ENCODE measurements at places on chromosomes 7 and 10.
A peak's percentile ranks its signal among the peaks of the same experiment; 100 is the strongest.

- peak; percentile 71 for DNase-seq
Measured at GRCh38 chr7:93949423-93949822, 27.9 kb downstream of the GNG11 start.

- DNase-seq, result peak; percentile 82
Measured at GRCh38 chr10:103231047-103231551, 14.6 kb upstream of the RPEL1 start.

- DNase-seq, result no peak
Measured at GRCh38 chr10:8794860-8795259, 740.4 kb downstream of the GATA3 start.

GRCh38 chr7:103856929-103857328 lies 132.5 kb downstream of the RELN start:
- DNase-seq, result no peak

GRCh38 chr7:76278540-76278939 lies 23.9 kb upstream of the HSPB1 start:
- DNase-seq, result no peak

DNA sequence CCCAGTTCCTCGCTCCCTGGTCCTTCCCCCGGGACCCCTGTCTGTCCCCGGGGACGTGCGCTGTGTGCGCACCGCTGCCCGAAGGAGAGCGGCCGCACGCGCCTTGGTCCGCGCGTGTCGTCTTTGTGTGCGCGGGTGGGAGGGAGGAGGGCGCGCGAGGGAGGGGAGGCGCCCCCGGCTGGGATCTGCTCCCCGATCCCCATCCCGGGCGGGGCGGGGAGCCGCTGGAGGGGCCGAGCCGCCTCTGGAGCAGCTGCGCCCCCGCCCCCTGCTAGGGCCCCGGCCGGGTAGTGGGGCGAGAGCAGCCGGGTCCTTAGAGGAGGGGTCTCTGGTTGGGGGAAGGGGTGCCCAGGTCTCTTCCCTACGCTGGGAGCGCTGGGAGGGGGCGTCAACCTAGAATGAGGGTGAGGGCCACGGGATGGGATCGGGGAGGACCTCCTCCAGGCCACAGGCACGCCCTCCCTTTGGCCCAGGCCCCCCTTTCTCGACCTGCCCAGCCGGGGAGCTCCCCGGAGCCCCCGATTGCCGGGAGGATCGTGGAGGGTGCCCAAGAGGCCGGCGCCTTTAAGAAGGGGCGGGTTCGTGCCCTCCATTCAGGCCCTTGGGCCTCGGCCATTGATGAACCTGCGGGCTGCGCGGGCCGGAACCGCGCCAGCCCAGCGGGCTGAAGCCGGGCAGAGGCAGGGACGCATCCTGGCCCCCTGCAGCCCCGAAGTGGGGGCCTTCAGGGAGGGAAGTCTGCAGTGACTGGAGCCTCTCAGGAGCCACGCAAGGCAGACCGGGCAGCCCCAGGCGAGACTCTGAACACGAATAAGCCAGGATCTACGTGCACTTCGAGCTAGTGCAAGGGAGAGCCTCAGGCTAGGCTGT lies 678 bp downstream of the SH2B2 start:
- DNase-seq, result no peak

DNA sequence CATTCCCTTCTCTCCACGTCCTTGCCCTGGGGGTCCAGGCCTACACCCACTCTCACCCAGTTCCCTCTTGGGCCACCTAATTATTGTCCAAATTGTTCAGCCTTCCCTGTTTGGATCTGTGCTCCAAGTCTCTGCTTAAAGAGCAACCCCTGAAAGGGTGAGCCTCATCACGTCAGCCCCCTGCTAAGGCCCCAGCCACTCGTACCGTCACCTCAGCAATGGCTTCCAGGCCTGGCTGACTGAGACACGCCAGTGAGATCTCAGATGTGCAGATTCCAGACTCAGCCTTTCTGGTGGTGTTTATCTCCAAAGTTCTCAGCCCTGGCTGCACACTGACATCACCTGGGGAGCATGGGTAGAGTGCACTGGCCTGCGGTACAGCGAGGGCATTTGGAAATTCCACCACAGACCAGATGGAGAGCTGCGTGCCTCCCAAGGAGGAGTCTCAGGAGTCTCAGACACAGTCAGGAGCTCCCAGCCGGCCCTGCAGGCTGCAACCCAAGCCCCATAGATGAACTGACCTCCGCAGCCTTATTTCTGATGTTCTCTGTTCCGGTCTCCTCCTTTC lies 87.5 kb downstream of the PRKAG2 start:
- DNase-seq, result no peak

DNA sequence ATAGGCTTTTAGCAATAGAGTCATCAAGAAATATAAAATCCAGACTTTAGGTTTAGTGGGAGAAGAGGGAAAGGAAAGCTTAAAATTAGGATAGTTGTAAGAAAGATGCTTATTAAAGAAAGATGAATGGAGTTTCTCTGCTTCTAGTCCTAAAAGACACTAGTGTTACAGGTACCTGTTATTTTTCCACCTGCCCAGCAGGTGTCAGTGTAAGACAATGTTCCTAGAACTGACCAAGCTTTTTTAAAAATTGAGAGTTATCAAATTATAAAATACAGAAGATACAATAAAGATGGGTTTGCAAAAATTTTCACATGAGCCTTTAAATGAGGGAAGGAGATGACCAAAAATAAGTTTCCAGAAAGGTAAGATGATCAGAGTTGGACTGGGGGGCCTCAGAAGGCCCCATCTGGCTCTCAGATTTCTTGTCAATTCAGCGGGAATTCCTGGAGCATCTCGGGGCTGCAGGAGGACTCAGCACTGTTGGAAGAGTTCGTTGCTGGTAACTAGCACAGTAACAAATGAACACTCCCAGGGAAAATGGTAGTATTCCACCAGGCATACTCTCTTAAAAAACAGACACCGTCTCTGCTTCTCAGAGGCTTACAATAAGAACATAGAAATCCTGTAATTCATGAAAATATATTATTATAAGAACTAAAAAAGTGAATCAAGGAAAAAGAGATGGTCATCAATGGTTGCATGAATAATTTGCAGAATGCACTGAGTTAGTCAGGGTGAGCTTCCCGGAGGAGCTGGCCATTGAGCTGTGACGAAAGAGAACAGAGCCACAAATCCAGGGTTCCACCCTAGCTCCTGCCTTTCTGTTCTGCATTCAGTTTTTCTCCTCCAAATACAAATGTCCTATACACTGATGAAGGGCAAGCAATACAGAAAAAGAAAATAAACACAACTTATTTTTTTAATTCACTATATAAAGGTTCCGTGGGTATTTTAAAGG lies 71.8 kb upstream of the PIK3CG start:
- DNase-seq, result no peak

- DNase-seq, result no peak
Measured at GRCh38 chr10:77791506-77791905, 135.0 kb downstream of the DLG5 start.

- DNase-seq, result peak; percentile 42
Measured at GRCh38 chr7:29035044-29035740, 77.1 kb upstream of the TRIL start.

GRCh38 chr10:119616882-119617570 lies 20.3 kb upstream of the TIAL1 start:
- DNase-seq, result no peak

DNA sequence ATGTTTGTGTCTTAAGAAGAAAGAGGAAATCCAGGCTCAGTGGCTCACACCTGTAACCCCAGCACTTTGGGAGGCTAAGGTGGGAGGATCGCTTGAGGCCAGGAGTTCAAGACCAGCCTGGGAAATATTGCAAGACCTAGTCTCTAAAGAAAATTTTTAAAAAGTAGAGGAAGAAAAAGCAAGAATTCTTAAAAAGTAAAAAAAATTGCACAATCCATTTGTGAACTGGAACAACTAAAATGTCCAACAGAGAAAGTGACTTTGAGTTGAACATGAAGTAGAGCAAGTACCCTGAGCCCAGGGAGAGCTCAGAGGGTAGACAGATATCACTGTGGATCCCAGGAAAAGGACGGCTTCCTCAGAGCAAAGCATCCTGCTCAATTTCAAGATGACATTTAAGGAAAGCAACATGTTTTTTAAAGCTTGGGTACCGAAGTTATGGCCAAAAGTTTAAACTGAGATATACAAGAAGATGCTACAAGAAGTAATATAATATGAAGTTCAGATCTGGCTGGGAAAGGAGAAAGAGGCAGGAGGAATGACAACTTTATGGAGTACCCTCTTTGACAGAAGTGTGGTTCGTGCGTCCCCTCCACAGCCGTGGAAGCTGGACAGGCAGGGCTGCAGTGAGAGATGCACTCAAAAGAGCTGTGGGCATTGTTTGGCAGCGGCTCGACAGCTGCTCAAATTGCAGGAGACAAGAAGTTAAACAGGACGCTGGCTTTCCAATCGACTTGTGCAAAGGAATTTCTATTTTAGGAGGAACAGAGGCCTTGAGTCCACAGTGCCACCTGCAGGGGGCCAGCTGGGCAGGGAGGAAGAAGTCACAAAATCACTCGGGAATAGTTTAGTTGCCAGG lies 201.3 kb downstream of the JCAD start:
- DNase-seq, result peak; percentile 44

GRCh38 chr10:133401981-133402725 lies 8.2 kb downstream of the MTG1 start:
- no peak for DNase-seq

DNA sequence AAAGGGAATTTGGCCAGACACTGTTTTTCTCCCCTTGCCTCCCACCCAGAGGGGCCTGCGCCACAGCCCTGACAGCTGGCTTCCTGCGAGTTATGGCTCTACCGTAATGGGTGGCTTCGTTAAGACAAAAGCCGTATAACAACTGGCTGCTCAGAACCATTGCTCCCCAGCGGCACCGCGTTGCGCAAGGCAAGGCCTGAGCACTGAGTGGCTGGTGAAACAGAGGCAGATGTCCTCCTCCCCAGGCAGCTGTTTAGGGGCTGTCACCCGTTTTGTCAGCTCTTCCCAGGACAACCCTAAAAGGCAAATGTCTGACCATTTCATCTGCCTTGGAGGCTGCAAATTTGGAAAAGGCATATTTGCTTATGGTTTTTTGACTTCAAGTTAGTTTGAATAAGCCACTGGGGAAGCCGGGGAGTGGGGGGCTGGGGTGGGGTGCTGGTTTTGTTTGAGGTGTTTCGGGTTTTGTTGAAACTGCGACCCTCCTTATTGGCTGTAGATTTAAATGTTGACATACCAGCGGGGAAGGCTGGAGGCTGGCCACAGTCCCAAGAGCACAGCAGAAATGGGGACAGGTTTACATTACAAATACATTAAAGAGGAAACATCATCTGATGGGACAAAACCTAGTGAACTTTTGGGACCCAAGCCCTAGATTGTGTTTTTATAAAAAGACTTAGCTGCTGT lies 681 bp upstream of the SPOCK2 start:
- DNase-seq, result peak; percentile 3

- no peak for DNase-seq
Measured at GRCh38 chr7:145884716-145885514, 231.7 kb upstream of the CNTNAP2 start.

GRCh38 chr7:51517187-51517586 lies 200.6 kb upstream of the COBL start:
- no peak for DNase-seq

DNA sequence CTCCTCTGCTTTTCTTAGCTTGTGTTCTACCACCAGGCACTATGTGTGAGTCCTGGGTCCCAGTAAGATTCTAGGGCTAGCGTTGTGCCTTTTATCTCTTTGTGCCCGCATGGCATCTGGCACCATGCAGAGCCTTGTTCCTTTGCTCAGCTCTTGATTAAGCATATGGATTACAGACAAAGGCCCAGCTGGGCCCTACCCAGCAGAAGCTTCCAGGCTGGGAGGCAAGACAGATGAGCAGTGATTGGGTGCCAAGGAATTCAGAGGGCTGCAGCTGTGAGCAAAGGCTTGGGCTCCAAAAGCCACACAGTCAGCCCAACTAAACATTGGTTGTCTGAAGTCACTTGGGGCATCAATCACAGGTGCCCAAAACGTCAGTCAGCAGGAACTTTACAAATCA lies 2.0 kb downstream of the ACSM6 start:
- DNase-seq, result no peak

- DNase-seq, result no peak
Measured at GRCh38 chr7:28573059-28573553, 160.8 kb downstream of the CREB5 start.

DNA sequence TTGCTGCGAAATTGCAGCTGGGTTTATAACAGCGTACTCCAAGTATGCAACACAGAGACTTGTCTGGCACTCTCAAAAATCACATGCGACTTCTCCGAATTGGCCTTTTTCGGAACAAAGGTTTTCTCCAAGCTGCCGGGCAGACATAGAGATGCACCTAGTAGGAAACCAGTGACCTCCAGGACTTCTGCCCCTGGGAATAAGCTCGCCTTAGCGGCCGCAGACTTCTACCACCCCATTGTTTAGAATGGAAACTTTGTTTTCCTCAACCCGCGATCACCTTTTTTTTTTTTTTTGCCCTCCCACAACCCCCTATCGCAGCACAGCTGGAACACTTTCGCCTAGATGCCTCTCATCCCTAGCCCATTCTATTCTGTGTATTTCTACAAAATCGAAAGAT lies 4.9 kb upstream of the HOXA10 start:
- DNase-seq, result no peak

DNA sequence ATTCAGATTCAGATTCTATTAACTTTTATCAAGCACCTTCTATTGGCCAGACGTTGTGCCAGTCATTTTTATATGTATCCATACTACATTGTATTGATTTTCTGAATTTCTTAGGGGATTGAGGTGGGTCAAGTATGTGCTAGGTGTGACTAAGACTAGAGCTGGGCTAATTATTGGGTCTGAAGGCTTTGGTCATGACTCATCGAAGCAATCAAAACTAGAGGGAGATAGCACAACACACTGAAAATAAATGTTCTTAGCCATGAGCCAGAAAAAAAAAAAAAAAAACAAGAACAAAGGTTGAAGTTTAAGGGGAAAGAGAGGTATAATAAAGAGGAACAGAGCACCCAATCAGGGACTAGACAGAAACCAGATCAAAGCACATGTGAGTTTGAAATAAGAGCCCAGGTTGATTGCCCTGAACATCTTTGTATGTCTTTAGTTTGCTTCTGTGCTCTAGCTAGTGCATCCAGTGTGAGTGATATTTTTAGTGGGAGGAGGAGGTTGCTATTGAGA lies 171.6 kb upstream of the FOXP2 start:
- DNase-seq, result no peak

DNA sequence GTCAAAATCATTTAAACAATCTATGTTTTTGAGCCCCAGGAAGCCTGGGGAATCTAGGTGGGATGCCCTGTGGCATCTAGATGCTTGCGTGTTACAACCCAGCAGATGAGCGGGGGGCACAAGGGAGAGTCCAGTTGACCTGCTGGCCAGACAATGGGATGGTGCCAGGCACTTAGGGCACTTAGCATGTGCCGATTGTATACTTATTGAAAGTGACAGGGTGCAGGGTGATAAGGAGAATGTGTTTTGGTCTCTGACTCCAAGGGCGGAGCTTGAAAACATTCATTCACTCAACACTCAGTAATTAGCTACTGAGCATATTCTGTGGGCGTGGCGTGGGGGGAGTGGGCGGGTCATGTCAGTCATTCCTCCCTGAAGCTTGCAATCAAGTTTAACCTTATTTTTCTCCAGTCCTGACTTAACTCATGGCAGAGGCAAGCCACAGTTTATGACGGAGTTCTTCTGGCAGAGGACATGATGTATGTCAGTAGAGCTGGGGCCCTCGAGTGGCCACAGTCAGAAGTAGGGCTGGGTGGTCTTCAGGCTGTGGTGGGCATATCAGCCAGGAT lies 115.1 kb downstream of the PRKCQ start:
- no peak for DNase-seq

GRCh38 chr7:27099453-27100370 lies 2.8 kb downstream of the HOXA2 start:
- no peak for DNase-seq

- no peak for DNase-seq
Measured at GRCh38 chr7:31125171-31125570, 73.1 kb downstream of the ADCYAP1R1 start.
